ENCODE measurements at places on chromosomes 6 and 20.
A peak's percentile ranks its signal among the peaks of the same experiment; 100 is the strongest.

GRCh38 chr20:55535366-55535765 is 470.0 kb downstream of the CBLN4 start:
- no peak for DNase-seq

DNA sequence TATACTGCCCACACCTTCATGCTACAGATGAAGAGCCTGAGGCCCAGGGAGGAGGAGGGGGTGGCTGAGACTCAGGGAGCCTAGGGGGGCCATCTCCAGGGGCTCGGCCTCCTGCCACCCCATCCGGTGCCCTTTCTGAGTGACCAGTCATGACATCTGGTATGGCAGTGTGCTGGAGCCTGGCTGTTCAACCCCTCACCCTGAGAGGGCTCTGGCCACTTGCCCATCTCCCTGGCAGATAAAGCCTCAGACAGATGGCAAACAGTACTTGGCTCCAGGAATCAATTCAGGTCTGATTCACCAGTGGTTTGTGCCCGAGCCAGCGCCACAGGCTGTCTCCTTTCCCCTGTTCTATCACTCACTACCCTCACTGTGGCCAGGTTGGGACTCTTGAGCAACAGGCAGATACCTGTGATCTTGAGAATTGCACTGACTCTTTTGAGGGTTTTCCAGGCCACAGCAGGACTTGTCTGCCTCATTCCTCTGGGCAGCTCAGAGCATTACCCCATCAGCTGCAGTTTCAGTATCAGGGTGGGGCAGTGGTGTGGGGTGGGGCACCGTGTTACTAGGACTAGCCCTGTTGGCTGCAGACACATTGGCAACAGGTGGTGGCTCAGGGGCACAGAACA is 22.8 kb downstream of the SRSF3 start:
- DNase-seq: no peak

DNA sequence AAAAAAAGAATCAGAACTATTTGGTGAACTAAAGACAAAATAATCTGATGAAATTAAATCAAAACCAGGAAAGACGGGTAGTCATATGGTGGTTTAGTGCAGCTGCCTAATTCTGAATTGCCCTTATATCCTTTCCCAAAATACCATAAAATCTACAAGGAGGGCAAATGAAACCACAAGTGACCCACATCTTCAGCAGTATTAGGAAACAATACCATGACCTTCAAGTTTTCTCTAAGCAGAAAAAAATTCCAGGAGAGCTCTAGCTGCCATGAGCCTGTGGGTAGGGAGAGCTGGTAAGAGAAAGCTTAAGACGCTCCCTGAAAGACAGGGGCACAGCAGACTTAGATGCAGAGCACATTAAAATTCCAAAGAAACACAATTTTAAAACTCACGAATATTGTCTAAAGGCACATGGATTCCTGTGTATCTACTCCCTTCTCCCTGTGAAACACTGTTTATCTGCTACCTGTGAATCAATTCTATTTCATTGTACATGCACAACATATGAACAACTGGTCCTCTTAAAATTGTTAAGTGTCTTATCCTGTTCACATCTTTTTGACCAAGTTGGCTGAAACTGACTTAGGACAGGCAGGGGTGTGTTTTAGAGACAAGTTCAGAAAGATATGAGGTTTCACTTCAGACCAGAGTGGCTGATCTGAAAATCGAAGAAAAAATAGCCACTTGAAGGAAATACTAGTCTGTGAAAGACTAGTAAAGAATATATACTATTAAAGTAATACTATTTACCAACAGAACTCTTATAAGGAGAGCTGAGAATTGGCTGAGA is 153.6 kb upstream of the SHLD1 start:
- DNase-seq: no peak

- DNase-seq: no peak
Measured at GRCh38 chr20:4418141-4418540, 303.6 kb upstream of the PRND start.

DNA sequence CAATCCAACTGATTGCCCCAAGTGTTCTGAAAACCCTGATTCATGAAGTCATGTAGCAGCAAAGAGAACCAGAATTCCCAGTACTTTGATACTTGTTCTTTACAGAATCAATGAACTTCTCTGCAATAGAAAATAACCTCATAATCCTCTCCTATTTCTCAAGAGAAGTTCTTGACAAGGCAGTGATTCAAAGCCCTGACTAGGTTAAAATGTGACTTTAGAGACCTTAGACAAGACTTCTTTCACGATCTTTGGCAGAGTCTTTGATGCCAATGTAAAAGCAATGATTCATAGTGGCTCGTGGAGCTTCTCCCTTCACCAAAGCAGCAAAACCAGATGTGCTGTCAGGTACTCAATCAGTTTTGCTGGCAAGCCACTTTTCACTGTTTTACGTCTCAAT is 95.2 kb downstream of the CDK19 start:
- no peak for DNase-seq

DNA sequence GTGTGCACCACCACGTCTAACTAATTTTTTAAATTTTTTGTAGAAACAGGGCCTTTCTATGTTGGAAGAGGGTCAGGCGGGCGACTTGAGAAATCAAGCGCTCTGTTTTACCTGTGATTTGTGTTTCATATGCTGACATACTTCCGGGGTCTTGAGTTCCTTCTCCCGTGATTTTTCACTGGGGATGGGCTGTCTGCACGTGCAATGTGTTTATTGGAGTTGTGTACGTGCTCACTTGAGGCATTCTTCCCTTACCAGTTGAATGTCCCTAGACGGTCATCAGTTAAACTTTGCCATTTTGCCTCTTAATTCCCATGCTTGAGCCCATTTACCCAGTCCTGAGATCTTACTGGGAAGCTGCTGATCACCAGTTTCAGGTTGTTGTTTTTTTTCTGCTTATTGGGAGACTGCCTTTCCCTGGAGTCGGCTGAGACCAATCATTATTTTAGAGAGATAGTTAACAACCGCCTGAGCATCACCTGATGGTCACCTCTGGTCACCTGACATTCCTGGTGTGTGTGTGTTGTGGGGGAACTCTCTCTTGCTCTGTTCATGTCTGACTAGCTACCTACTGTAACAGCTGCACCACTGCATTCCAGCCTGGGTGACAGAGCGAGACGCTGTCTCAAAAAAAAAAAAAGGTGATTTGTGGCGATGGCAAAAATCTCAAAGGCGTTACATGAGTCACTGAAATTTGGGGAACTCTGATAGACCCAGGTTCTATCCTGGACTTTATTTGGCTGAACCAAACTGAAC is 34.8 kb upstream of the NCOA3 start:
- DNase-seq: no peak

GRCh38 chr20:25246182-25246999 is 1.5 kb upstream of the PYGB start:
- DNase-seq: no peak

GRCh38 chr6:45036103-45036502 is 292.0 kb upstream of the RUNX2 start:
- DNase-seq: no peak

DNA sequence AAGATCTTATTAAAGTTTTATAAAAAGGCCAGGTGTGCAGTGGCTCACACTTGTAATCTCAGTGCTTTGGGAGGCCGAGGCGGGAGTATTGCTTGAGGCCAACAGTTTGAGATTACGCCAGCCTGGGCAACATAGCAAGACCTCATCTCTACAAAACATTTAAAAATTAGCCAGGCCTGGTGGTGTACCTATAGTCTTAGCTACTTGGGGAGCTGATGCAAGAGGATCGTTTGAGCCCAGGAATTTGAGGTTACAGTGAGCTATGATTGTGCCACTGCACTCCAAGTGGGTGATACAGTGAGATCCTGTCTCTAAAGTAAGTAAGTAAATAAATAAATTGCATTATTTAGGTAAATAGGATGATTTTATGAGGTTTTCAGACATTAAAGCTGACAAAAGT is 183.2 kb downstream of the ISM1 start:
- no peak for DNase-seq

DNA sequence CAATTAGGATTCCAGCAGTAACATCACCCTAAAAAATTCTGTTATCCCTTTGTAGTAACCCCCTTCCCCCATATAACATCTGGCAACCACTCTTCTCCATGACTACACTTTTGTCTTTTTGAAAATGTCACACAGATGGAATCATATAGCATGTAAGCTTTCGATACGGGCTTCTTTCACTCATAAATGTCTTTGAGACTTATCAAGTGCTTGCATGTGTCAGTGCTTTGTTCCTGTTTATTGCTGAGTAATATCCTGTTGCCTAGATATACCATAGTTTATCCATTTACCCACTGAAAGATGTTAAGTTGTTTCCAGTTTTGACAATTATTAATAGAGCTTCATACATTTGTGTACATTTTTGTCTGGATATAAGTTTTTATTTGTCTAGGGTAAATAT is 10.4 kb upstream of the SNPH start:
- DNase-seq: peak; percentile 38
